ENCODE measurements at places on chromosomes 6 and 20. TPM values are rescaled to one million over a fixed set of nuclear protein-coding genes. Genes with fewer than 3 reads are reported as not detected.

GRCh38 chr6:15522856-15523529 lies 139.8 kb downstream of the DTNBP1 start:
- no peak overlapping the region for H3K27ac ChIP-seq
- H3K4me3 ChIP-seq = no peak overlapping the region
- peaks cover 78% of the 10 kb centered on the region for H3K36me3 ChIP-seq
- no peaks in the 10 kb centered on the region for H3K27me3 ChIP-seq
- peak; percentile 45 for DNase-seq

DNA sequence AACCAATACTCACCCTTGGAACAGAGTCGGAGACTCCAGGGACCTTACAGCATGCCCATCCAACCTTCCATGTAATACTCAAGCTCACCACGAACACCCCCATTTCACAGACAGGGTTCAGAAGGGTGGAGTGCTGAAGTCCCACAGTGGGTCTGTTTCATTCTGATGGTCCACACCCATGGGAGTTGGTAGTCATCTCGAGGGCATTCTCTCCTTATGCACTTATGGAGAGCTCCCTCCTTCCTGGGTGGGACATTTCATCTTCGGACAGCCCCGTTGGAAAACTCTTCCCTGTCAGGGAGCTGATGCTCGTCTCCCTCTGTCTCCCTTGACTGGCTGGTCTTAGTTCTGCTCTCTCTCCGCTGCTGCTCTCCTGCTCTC lies 38.9 kb downstream of the COX4I2 start:
- no peaks in the 10 kb centered on the region for H3K27me3 ChIP-seq
- H3K27ac ChIP-seq = peak overlapping the region; percentile 77
- no peak overlapping the region for H3K4me3 ChIP-seq
- no peak for DNase-seq
- H3K36me3 ChIP-seq = peaks cover 32% of the 10 kb centered on the region
- H3K4me1 ChIP-seq = peaks cover 58% of the 10 kb centered on the region

GRCh38 chr20:1478566-1478965 lies 11.9 kb upstream of the NSFL1C start:
- no peak for DNase-seq
- H3K36me3 ChIP-seq = no peaks in the 10 kb centered on the region
- H3K27ac ChIP-seq = peak overlapping the region; percentile 69
- H3K4me3 ChIP-seq = no peak overlapping the region

The ALDH8A1 gene
- 0.46 TPM for total RNA-seq

GRCh38 chr6:48757661-48758060 lies 646.7 kb upstream of the PTCHD4 start:
- no peaks in the 10 kb centered on the region for H3K27me3 ChIP-seq
- no peak for DNase-seq
- H3K4me3 ChIP-seq = no peak overlapping the region
- no peaks in the 10 kb centered on the region for H3K36me3 ChIP-seq

GRCh38 chr20:49766979-49767521 lies 45.6 kb upstream of the SLC9A8 start:
- H3K36me3 ChIP-seq = no peaks in the 10 kb centered on the region
- no peak overlapping the region for H3K27ac ChIP-seq
- peaks cover 19% of the 10 kb centered on the region for H3K4me1 ChIP-seq

- H3K27me3 ChIP-seq = no peaks in the 10 kb centered on the region
- no peak overlapping the region for H3K4me3 ChIP-seq
- H3K36me3 ChIP-seq = no peaks in the 10 kb centered on the region
- H3K4me1 ChIP-seq = no peaks in the 10 kb centered on the region
These were observed 241.9 kb downstream of the ADGRB3 start for GRCh38 chr6:68876792-68877493.

The LAMP5 gene
- total RNA-seq = 3.3 TPM

DNA sequence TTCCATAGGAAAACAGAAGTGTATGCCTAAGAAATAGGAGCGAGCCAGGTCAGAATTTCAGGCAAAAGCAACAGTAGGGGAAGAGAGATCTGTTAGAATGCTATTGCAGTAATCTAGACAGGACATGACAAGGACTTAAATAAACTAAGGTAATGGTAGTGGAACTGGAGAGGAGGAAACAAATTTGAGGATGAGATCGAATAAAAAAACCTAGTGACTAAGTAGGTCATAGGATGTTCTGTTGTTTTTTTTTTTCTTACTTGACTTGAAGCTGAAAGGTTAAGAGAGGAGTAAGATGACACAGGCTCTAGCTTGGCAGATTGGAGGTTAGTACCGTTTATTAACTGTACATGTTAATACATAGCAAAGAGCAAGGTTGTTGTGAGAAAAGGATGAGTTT lies 28.6 kb downstream of the ORC3 start:
- no peak overlapping the region for H3K4me3 ChIP-seq
- DNase-seq = no peak
- no peaks in the 10 kb centered on the region for H3K4me1 ChIP-seq
- peaks cover 27% of the 10 kb centered on the region for H3K36me3 ChIP-seq
- no peak overlapping the region for H3K27ac ChIP-seq

DNA sequence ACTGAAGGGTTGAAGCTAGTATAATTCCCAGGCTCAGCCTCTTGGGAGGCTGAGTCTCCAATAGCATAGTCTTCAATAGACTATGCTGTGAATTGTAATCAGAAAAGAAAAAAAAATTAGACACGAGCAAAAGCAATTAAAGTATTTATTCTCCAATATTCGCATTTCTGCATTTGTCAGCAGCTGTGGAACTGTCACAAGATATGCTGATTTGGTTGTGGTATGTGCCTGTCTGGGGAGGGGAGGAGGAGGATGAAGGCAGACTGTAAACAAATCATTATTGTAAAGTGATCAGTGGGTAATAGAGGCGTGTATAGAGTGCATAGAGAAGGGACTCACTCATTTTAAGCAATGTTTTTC lies 10.1 kb upstream of the BICRAL start:
- DNase-seq = no peak
- H3K4me1 ChIP-seq = peaks cover 15% of the 10 kb centered on the region

DNA sequence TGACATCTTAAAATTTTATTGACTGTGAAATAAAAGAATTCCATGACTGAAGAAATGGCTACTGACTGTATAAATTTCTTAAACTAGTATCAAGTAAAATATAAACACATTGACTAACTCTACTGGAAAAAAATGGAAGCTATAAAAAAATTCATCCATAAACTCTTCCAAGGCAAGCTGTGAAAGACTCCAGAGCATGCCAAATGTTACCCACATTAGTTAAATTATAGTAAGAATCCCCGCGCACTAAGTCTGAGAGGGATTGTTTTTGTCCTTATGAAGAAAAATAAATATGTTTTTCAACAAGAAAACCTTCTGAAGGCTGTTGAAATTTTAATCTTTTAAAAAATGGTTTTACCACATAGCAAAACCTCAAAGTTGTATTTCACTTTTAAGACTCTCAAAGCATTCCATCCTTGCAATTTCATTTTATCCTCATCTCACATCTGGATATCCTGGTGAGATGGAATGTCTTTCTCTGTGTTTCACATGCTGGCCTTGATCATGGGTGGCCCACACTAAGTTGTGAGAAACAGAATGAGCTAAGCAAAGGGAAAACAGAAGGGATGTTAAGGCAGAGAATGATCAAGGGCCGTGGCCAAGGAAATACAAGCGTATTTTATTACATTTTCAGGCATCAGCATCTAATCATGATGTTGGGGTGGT lies 732.5 kb downstream of the KIF16B start:
- no peaks in the 10 kb centered on the region for H3K36me3 ChIP-seq
- no peaks in the 10 kb centered on the region for H3K27me3 ChIP-seq
- DNase-seq = no peak
- no peak overlapping the region for H3K4me3 ChIP-seq
- H3K27ac ChIP-seq = no peak overlapping the region
- H3K4me1 ChIP-seq = no peaks in the 10 kb centered on the region

DNA sequence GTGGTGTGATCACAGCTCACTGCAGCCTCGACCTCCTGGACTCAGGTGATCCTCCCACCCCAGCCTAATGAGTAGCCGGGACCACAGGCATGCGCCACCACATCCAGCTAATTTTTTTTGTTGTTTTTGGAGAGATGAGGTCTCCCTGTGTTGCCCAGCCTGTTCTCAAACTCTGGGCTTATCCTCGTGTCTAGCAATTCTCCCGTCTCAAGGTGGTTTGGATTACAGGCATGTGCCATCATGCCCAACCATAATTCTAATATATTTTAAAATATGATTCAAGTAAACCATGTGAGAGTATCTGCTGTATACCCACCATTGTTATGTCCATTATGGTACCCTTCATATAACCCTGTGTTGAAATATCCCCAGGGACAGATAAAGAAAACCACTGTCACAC lies 60.3 kb upstream of the C20orf144 start:
- no peak overlapping the region for H3K27ac ChIP-seq
- no peaks in the 10 kb centered on the region for H3K27me3 ChIP-seq
- H3K4me1 ChIP-seq = peaks cover 36% of the 10 kb centered on the region
- no peak overlapping the region for H3K4me3 ChIP-seq
- DNase-seq = no peak

DNA sequence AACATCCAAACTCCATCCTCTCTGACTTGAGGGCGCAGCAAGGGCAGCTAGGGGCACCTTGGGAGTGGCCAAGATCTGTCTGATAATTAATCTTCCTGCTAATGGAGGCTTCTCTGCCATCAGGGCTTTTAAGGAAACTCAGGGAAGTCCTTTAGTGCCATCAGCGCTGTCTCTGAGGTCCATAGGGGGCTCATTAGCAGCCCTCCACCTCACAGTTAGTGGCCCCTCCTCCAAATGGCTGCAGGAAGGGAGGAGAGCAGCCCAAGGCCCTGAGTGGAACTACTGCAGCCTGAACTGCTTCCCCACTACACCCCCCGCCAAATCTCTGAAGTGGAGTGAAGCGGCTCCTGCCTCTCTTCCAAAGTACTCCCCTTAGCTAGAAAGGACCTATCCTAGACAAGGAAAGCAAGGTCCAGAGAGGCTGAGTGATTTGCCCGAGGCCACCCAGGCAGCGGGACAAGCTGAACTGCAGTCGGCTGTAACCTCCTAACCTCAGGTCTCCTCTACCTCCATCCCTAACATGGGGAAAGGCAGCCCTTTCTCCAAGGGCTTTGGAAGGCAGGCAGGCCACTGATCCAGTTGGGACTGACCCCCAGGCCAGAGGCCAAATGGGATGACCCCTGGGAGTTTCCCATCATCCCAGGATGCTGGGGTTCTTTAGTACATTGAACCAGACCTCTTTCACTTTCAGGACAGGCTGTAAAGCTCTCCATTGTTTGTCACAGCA lies 39.5 kb upstream of the ZFAND3 start:
- H3K36me3 ChIP-seq = no peaks in the 10 kb centered on the region
- H3K4me1 ChIP-seq = peaks cover 59% of the 10 kb centered on the region
- DNase-seq = no peak
- peaks cover 8% of the 10 kb centered on the region for H3K27me3 ChIP-seq
- no peak overlapping the region for H3K4me3 ChIP-seq

- no peak overlapping the region for H3K27ac ChIP-seq
- no peaks in the 10 kb centered on the region for H3K27me3 ChIP-seq
- no peak overlapping the region for H3K4me3 ChIP-seq
- no peak for DNase-seq
These were observed 45.0 kb downstream of the CSE1L start for GRCh38 chr20:49091104-49091503.

Measured in type B pancreatic cell (in vitro differentiated cells).